ENCODE measurements at places on chromosomes 2 and 18.

GRCh38 chr2:231361701-231362554, 33.6 kb upstream of the B3GNT7 start:
- no peak for DNase-seq

DNA sequence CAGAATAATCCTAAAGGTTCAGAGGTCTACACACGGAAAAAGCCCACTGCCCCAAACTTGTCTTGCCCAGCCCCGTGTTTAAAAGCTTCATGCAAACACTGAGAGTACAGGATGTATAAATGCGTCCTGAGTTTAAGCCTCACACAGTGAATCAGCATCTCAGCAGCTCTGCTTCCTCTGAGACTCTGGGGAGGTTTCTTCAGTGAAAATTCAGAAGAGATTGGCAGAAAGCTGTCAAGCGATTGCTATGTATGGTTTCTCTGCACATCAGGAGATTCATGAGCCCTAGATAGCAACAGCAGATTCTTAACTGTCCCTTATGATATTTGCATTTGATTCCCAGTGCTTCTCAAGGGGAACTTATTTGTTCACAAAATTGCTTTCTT, 27.1 kb downstream of the CRACDL start:
- no peak for DNase-seq

DNA sequence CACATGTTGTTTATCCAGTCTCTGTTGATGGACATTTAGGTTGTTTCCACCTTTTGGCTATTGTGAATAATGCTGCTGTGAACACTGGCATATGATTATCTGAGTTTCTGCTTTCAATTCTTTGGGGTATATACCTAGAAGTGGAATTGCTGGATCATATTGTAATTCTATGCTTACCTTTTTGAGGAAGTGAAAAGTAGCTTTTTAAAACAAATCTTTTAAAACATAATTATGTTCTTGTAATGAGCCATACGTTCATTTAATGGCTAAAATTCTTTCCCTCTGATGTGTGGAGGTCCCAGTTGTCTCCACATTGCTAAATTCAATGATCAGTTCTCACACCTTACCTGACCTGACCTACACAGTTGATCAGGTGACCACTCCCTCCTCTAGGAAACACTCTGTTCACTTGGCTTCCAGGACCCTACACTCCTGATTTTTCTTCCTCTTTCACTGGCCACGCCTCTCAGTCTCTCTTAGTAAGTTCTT, 27.8 kb upstream of the SERTAD2 start:
- no peak for DNase-seq

- DNase-seq, result no peak
These were observed 30.1 kb upstream of the GTF2A1L start for GRCh38 chr2:48587560-48587959.

DNA sequence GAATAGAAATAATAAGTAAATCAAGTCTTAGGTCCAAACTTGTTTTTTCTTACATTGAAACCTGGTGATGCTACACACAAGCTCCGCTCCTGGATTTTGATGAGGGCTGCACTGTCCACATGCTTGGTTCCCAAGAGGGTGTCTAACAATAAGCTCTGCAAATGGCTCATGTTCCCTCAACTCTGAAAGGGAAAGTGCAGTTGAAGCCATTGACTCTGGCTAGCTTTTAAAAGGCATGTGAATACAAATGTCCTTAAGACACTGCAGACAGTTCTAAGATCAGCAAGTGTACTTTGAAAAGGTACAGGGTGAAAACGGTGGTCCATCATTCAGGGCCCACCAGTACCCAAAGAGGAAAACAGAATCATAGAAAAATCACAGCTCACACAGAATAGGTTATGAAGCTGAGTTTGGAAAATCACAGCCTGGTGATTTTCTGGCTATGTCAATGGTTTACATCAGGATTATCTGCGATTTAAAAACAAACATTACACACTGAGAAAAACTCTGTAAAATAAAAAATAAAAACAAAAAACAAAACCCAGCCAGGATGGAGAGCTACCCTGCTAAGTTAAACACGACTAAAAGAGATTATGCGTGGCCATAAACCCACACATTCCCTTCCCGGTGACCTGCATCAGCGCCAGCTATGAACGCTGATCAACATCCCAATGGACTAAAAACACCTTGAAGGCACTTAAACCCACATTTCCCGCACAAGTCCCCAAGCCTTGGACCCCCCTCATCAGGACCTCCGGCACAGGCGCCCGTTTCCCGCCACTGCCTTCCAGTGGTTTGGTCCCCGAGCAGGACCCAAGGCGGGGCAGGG, 554 bp downstream of the PFN4 start:
- DNase-seq, result no peak

DNA sequence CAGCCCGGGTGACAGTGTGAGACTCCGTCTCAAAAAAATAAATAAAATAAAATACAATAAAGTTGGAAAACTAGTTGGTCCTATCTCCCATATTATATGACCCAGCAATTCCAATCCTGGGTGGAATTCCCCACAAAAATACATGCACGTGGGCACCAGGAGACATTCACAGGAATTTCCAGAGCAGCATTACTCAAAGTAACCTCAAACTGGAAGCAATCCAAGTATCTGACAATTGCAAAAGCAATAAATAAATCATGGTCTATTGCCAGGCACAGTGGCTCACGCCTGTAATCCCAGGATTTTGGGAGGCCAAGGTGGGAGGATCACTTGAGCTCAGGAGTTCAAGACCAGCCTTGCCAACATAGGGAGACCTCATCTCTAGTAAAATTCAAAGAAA, 101.2 kb upstream of the MAP4K4 start:
- no peak for DNase-seq

- no peak for DNase-seq
These were observed 47.0 kb downstream of the ACKR3 start for GRCh38 chr2:236616624-236617023.

- DNase-seq, result no peak
These were observed 251.3 kb downstream of the PLCL1 start for GRCh38 chr2:198055716-198056115.

GRCh38 chr2:105188343-105188742, 53.2 kb upstream of the GPR45 start:
- no peak for DNase-seq

DNA sequence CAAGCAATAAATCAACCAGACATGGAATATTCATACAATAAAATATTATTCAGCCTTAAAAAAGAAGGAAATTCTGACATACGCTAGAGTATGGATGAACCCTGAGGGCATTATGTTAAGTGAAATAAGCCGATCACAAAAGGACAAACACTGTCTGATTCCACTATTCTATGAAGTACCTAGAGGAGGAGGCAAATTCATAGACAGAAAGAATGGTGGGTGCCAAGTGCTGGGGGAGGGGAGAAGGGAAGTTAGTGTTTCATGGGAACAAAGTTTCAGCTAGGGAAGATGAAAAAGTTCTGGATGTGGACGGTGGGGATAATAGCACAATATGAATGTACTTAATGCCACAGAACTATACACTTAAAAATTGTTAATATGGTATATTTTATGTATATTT, 19.8 kb downstream of the SMAD7 start:
- DNase-seq, result no peak

Measured in stimulated activated CD8-positive, alpha-beta memory T cell treated with anti-CD3 and anti-CD28 coated beads, Interleukin-15, amount 100 ng/mL, for 48 hours (primary cell).